ENCODE measurements at places on chromosomes 16 and 17.

GRCh38 chr16:86344881-86345280 lies 165.4 kb upstream of the FOXF1 start:
- DNase-seq, result no peak

GRCh38 chr16:9260666-9261065 lies 169.2 kb downstream of the HAPSTR1 start:
- DNase-seq, result no peak

- DNase-seq, result no peak
Measured at GRCh38 chr17:74490716-74491115, 24.3 kb downstream of the CD300A start.

DNA sequence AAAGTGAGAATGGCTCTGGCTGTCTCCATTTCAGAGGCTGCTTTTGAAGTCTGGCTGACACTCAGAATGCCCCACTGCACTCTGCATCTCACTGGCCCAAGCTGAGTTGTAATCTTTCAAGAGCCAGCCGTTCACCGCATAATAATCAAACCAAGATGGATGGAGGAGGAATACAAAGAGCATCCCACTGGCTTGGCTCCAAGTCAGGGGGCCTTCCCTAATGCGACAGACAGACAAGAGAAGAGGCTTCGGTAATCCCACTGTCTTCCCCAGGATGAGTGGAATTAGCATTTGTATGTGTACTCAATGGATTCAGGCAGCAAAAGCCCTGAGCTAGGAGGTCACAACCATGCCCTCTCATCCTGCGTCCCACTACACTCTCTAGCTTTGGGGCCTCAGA lies 68.0 kb downstream of the CBLN1 start:
- DNase-seq, result no peak

- no peak for DNase-seq
Measured at GRCh38 chr16:55357241-55357640, 33.2 kb downstream of the IRX6 start.

DNA sequence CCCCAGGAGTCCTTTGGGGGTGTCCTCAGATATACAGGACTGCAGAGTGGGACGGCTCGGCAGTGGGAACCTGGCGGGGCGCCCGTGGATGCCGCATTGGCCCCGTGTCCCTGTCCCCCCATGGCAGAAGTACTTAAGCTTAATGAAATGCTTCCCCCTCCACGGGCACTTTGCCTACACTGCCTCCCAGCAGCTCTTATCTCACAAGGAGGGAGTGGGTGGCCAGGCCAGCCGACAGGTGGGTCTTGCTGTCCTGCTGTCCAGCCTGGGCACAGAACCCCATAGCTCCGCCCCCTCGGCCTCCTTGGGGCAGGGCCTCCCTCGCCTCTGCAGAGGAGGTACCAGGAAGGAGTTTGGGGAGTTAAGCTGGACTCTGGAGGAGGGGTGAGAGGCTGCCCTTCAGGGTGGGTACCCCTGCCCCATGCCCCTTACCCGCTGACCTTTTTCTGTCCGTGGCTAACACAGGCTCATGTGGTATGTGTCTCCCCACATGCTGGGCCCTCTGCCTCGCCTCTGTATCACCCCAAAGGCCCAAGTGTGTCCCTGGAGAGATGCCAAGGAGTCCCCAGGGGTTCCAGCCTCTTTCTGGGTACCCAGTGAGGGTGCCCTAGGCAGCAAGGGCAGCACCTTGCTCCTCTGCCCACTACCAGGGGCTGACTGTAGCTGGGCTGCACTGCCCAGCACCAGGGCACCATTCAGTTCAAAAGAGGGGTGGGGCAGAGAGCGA lies 8.7 kb downstream of the THRA start:
- no peak for DNase-seq

- DNase-seq, result no peak
Measured at GRCh38 chr17:82170412-82170961, 42.2 kb downstream of the CCDC57 start.

- DNase-seq, result no peak
Measured at GRCh38 chr17:45102856-45103255, 29.5 kb downstream of the PLCD3 start.

Measured in activated CD4-positive, alpha-beta memory T cell treated with anti-CD3 and anti-CD28 coated beads, Interleukin-2, amount 10 ng/mL, durations not matched to agents 7 days and 5 days (primary cell).